ENCODE measurements at places on chromosomes 6 and 20.

DNA sequence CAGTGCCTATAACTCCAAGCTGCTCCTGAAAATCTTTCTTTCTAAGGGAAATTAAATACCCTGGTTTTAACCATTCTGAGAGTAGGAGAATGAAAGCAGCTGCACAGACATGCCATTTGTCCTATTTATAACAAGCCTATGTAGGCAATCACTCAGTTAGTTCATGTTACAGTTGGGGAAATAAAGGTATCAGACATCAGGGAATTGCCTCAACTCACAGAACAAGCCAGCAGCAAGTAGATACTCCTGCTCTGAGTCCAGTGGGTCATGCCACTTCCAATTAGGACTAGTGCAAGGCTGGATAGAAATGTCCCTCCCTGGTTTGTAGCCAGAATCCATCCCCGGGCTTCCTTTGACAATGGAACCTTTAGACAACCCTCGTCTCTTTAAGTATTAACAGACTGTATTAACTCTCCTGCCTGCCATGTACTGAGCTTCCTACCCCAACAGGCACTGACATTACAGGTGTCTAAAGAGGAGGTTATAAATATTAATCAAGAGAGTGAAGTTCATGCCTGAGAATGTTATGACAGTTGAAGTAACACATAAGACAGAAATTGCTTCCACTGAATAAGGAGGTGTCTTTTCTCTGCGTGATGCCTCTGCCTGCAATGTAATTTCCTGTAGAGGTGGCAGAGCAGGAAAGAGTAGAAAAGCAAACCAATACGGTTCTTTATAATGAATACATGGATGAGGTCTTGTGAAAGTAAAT is 28.0 kb upstream of the MARCKS start:
- DNase-seq: no peak

DNA sequence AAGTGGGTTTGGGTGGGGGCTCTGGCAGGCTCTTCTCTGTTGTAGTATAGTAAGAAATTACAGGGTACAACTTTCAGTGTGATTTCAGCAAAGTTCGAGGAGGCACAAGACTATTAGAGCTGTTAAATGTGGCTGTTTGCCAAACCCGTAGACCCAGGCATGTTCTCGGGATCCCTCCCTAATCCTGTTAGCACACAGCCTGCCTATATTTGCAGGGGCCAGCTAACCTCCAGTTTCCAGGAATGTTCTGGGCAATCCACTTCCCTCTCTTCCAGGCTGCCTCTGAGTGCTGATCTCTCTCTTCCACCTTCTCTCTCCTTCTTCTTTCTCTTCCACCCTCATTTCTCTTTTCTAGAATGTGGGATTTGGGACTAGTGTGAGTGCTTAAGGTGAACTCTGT is 34.8 kb upstream of the ZFP64 start:
- no peak for DNase-seq

GRCh38 chr20:18001131-18001921 is 32.5 kb downstream of the MGME1 start:
- no peak for DNase-seq

DNA sequence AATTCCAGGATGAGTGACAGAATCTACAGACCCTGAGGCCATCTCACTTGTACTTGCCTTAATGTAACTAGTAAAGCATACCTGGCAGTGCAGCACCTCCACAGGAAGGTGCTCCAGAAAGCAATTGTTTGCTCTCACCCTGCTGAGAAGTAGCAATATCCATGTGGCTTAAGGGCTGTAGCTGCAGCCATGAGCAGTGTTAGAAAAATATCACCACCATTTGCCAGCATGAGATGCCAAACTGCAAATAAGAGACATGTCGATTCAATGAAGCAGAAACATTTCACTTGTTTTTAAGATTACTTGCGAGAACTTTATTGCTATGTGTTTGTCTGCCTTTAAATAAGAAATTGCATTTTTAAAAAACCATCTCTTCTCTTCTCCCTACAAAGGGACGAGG is 151.5 kb downstream of the PRL start:
- peak; percentile 29 for DNase-seq

DNA sequence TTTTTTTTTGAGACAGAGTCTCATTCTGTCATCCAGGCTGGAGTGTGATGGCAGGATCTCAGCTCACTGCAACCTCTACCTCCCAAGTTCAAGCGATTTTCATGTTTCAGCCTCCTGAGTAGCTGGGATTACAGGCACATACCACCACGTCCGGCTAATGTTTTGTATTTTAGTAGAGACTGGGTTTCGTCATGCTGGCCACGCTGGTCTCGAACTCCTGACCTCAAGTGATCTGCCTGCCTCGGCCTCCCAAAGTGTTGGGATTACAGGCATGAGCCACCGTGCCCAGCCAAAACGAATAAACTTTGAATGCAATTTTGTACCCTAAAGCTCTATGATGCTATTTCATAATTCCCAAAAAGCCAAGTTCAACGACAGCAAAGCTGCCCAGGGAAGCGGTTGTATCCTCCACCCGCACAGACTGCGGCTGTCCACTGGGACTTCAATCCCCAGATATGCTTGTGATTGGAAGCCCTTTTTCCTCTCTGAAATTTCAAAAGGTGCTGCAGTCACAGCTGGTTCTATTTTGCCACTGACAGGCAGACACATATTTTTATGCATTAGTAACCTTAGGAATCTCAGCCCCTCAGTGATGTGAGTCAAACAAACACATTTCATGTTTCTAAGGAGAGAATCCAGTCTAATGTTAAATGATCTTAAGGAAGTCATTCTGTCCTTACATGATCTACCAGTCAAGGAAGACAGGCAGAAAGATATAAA is 8.7 kb upstream of the RAMACL start:
- DNase-seq: no peak

DNA sequence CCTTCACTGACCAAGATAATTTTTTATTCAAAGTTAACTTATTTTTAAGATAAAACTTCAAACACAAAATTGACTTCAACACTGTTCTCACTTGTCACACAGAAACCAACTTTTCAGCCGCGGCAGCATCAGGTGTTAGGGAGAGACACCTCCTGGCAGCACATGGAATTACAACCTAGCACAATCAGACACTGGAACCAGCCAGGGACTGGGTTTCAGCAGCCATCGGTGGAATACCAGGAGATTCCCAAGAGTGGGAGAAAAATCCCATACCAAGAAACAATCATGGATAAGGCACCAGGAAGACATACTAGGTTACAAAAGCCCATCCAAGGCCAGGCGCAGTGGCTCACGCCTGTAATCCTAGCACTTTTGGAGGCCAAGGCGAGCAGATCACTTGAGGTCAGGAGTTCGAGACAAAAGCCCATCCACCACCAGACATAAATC is 70.0 kb downstream of the SNX5 start:
- no peak for DNase-seq

GRCh38 chr6:38371881-38372280 is 267.8 kb downstream of the BTBD9 start:
- no peak for DNase-seq

DNA sequence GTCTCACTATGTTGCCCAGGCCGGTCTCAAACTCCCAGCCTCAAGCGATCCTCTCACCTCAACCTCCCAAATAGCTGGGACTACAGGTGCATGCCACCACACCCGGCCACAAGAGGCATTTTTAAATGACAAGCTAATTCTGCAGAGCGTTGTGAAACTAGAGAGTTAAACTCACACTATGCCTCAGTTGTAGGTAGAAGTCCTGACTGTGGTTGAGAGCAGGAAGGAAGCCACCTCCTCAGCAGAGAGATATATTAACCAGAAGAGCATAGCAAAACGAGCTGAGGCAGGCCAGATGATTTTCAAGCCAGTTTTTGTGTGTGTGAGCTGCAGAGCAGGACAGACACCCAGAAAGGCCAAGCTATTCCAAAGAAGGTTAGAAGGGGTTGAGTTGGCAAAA is 150.3 kb downstream of the MBOAT1 start:
- DNase-seq: no peak

DNA sequence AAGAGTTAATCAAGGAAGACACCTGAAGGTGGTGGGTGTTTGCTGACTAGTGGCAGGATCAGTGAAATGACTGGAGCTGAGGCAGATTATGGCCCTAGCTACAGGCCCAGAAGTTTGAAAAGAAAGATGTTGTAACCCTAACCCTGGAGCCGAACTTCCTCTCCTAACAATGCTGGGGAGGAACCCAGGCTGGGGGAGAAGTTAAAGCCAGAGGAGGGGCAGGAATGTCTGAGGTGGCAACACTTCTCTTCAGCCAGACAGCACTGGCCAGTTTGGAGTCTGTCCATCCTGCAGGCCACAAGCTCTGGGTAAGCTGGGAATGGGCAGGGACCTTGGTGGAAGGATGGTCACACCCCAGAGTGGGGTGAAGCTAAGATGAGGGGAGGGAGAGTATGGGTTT is at the start of gene LST1:
Gene LST1, plus strand, starts transcription at position 270 of the 400 bp plus-strand sequence. CDS start 1,023 bp downstream, outside the sequence.
- DNase-seq: no peak

GRCh38 chr6:20312606-20313005 is 89.1 kb upstream of the E2F3 start:
- no peak for DNase-seq

DNA sequence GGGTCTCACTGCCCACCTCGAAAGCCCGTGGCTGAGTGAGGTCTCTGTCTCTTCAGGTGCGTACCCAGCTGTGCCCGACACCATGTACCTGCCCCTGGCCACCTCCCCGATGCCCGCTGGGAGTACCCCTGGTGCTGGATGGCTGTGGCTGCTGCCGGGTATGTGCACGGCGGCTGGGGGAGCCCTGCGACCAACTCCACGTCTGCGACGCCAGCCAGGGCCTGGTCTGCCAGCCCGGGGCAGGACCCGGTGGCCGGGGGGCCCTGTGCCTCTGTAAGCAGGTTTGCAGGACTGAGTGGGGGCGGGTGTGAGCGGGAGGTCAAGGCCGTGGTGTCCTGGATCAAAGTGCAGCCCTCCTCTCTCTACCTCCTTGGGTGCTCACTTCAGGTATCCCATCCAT is 4.7 kb downstream of the CCN5 start:
- DNase-seq: no peak

DNA sequence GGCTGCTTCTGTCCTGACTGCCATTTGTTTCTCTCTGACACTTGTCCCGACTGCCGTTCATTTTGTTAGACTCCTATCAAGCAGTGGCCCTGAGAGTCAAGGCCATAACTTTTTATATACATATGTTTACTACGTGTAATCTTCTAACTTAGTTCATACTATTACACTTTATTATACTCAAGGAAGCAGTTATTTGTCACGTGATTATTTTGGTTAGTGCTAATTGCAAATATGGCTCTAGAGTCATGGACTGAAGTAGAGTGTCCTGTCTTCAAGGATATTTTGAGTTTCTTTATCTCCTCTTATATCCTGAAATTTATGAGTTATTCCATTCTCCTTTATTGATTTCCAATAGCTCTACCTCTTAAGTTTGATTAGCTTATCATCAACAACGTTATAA is 294.2 kb upstream of the RNF217 start:
- no peak for DNase-seq

- no peak for DNase-seq
Measured at GRCh38 chr20:11995805-11996567, 78.3 kb downstream of the BTBD3 start.

- DNase-seq: no peak
Measured at GRCh38 chr6:42140032-42140431, 2.4 kb downstream of the C6orf132 start.

- no peak for DNase-seq
Measured at GRCh38 chr20:34995696-34996095, 40.0 kb downstream of the MYH7B start.

DNA sequence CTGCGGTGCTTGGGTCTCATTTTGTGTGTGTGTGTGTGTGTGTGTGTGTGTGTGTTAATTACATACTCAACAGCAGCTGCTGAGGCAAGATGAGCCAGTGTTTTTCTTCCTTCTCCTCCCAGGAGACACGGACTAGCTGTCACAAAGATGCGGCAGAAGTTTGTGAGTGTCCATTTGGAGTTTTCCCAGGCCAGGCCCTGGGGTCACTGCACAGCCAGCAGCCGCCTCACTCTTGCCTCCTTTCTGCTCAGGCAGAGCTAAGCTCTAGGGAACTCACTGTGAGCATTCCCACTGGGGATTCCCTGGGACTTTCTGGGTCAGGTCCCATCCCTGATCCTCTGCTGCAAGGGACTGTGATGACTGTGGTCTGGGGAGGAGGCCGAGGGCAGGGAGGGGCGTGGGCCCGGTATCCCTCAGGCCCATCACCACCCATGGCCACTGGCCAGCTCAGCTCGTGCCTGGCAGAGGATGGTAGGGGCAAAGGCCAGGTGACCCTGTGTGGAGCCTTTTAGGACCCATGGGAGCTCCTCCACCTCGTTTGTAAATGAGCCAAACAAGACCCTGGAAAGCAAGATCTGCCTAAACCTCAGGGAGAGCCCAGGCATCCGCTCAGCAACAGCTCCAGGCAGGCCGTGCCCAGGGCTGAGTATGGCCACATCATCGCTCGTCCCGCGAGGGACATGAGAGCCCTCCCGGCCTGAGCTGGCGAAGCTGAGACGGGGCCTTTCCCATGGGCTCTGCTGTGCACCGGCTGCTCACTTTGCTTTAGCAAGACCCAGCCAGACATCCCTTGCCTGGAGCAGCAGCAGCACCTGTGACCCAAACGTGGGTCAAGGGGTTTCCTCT is 102.0 kb downstream of the PSMB1 start:
- no peak for DNase-seq

DNA sequence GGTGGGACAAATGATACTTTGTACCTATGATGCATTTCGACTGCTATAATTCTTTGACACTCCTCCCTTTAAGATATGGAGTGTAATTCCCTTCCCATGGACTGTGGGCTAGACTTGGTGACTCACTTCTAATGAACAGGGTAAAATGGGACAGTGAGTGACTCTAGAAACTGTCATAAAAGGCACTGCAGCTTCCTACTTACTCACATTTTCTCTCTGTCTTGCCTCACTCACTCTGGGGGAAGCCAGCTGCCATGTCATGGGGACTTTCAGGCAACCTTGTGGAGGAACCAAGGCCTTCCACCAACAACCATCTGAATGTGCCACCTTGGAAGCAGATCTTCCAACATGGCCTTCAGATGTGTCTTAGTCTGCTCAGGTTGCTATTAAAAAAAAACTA is 12.9 kb upstream of the GFOD1 start:
- DNase-seq: no peak

DNA sequence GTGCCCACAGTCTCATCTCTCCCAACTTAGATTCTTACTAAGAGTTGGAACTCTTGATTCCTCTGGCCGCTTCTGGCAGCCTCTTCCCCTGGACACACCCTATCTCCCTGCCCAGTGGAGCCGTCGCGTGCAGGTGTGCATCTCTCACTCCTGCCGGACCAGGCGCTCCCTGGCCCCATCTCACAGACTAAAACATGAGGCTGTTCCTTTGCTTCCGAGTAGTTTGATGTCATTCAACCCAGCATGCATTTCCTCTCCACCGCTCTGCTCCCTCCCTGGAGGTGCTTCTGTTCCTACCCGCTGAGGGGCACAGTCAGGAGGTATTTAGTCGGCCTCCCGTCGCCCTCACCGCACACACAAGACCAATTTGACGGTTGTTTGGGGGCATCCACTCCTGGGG is 228.0 kb upstream of the QKI start:
- DNase-seq: no peak
